Activated CD4-positive, CD25-positive, alpha-beta regulatory T cell treated with anti-CD3 and anti-CD28 coated beads, Interleukin-2, amount 50 U/mL, for 16 hours (primary cell): ENCODE measurements at places on chromosomes 1 and 21.

- no peak for DNase-seq
Measured at GRCh38 chr1:203544978-203545816, 51.2 kb downstream of the OPTC start.

- no peak for DNase-seq
Measured at GRCh38 chr1:209733409-209734192, 22.3 kb upstream of the TRAF3IP3 start.

- no peak for DNase-seq
Measured at GRCh38 chr1:156600733-156601121, 552 bp downstream of the GPATCH4 start.

GRCh38 chr1:11802973-11803885, 2.5 kb downstream of the MTHFR start:
- peak; percentile 35 for DNase-seq
